ENCODE measurements at places on chromosomes 4 and X. TPM values are rescaled to one million over a fixed set of nuclear protein-coding genes. Genes with fewer than 3 reads are reported as not detected.

- peak; percentile 43 for DNase-seq
Observed at GRCh38 chr4:112234952-112235609, 3.5 kb downstream of the AP1AR start.

DNA sequence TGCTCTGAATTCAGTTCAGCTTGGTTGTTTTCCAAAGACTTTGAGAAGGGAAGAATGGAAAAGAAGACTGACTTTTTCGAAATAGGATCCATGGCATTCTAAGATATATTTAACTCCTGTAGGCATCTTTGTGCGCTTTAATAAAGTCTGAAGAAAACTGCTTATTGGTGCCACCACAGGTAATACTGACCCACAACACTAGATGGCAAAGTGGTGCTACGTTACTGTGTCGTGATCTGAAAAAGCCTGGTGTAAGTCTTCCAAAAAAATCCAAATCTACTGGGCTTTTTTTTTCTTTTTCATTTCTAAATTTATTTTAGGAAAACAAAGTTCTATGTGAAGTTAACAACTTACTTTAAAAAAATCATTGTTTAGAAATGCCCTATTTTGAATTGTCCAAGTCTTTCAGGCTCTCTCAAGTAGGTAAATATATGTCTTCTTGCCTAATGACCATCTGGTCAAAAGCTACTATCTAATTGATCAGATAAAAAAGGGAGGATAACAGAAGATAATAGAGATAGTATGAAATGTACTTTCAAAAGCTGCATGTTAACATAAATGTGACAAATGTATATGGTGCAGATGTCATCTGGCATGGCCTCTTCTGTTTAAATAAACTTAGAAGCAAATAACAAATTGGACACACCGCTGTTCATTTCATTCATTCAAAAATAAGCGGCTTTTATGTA is 47.0 kb upstream of the MID1IP1 start:
- no peak for DNase-seq

- DNase-seq, result no peak
Observed at GRCh38 chr4:115852767-115853091, 739.3 kb upstream of the NDST4 start.

- DNase-seq, result no peak
Observed at GRCh38 chr4:119304431-119304830, 17.5 kb downstream of the FABP2 start.

- DNase-seq, result no peak
Observed at GRCh38 chrX:118353081-118353850, 7.4 kb downstream of the WDR44 start.

GRCh38 chr4:85496933-85497332 is 22.0 kb downstream of the ARHGAP24 start:
- no peak for DNase-seq

DNA sequence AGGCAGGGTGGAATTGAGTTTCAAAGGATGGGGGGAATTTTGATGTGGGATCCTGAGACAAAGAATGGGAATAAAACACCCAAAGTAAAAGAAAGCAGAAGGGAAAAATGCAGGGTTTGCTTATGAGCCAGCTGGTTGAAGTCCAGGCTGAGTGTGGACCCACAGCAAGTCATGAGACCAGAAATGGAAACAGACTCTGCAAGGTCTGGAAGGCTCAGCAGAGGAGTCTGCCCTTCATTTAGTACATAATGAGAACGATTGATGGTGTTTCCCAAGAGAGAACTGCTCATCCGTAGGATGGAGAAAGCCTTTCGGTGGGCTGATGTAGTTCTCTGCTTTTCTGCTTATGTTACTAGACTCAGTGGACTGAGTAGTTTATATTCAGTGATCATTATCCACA is 259.1 kb downstream of the C4orf33 start:
- no peak for DNase-seq

DNA sequence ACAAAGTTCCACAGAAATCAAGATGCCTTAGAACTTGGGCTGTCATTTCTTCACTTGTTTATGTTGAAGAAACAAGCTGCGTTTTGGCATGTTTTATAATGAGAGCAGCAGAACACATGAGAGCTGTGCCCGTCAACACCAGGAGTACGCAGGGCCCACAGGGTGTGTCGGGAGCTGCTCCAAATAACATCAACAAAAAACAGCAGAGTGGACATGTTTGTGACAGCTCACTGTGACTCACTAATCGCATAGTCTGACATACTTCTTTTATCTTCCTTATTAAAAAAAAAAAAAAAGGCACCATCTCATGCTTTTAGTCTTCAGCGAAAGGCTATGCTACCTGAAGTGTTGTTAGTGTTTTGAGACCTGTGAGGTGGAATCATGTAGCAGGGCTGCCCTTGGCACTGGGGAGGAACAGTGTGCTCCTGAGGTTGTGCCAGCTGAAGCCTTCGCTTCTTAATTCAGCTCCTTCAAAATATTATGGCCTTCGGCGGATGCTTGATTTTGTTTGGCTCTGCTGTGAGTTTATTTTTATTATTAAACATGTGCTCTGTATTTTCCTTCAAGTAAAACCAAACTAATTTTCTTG is 32.8 kb downstream of the FHDC1 start:
- DNase-seq, result no peak

DNA sequence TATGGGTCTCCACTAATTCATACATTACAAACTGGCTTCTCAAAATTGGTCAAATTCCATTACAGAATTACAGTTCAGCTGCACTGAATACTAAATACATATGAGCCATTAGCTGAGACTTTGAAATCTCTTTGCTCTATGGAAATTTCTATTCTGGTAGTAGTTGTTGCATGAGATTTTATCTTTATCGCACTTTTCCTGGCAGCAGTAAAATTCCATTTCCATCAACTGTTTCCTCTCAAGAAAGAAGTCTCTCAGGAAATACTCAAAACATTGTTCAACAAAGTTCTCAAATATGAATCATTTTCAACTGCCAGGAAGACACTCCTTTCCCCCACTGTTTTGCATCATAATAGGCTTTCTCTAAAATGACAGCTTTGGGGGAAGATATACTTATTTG is 51.3 kb downstream of the ATP11C start:
- DNase-seq, result peak; percentile 0

DNA sequence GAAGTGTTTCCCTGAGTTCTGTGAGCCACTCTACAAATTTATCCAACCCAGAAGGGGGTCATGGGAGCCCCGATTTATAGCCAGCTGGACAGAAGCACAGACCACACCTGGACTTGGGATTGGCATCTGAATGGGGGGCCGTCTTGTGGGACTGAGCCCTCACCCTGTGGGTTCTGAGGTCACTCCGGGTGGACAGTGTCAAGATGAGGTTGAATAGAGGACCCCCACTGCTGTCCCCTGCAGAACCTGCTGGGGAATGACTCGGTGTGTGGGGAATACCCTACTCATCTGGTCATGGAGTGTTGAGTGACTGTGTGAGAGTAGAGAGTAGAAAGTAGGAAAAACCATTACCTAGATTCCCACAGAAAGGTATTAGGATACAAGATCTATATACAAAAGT is 67.5 kb downstream of the ZFYVE28 start:
- DNase-seq, result no peak

DNA sequence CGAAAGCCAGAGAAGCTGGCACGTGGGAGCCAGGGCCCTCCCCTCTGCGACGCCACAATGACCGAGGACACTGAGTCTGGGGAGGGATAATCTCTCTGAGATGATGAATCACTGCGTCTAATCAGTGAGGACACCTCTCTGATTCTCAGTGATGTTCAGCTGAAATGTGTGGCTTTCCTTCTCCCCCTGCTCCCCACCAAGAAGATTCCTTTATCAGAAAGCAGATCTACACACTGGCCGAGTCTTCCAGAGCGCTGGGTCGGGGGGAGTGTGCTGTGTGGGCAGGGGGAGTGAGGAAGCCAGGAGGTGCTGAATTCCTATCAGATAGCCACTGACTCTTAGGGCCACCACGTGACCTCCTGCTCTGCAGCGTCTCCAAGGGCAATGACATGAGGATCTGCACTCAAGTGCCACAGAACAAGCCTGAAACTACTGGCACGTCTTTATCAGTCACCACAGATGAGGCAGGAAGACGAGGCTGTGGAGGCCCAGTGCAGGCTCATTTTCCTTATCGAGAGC is 89.2 kb downstream of the GATB start:
- DNase-seq, result no peak

DNA sequence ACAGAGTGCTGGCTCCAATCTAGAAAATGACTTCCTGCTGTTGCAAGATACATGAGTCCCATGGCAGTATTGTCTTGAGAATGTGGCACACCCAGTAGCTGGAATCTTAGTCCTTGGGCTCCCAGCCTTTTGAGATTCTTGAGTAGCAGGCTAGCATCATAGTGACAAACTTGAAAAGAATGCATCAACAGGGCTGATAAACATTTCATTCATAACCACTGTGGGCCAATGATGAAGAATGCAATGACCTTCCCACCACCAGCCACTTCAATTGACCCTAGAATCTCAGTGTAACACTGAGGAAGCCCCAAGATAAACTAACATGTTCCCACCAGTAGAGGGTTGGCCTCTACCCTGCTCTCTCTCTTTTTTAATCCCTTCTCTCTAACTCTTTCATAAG is 329.3 kb downstream of the GBA3 start:
- no peak for DNase-seq

- DNase-seq, result no peak
Observed at GRCh38 chr4:124017185-124017785, 620.7 kb downstream of the SPRY1 start.

- no peak for DNase-seq
Observed at GRCh38 chr4:48234575-48234974, 35.1 kb downstream of the TEC start.

DNA sequence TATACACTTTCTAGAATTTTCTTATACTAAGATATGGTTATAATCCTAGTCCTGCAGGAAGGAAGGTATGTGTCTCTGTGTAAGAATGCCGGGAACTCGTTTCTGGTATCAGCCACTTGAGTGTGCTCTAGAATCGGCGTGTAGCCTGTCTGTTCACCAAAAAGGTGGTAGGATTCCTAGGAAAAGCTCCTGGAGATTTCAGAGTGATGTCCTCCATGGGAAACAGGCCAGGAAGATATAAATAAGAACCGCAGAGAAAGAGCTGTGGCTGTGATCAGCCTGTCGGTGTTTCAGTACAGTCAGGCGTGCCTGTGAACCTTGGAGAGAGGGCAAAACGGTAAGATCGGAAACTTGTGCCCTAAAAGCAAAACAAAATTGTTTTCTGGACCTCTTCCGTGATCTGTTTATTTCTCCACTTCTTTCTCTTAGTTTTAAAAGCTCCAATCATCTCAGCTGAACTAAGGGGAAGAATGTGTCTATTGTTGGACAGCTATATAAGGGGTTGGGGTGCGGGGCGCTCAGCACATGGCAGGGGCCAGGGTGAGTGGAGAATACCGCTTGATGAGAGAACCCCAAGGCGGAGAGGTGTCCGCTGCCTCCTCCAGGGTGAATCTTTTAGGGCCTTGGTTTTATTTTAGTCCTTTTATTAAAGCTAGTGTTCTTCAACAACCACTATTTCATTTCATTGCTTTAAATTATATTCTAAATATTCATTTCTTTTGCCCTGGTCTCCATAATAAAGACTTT is 303.8 kb upstream of the TENM3 start:
- no peak for DNase-seq

- DNase-seq, result no peak
Observed at GRCh38 chr4:127118681-127119080, 514.1 kb upstream of the INTU start.

- DNase-seq, result no peak
Observed at GRCh38 chrX:109301177-109301576, 180.7 kb downstream of the GUCY2F start.

DNA sequence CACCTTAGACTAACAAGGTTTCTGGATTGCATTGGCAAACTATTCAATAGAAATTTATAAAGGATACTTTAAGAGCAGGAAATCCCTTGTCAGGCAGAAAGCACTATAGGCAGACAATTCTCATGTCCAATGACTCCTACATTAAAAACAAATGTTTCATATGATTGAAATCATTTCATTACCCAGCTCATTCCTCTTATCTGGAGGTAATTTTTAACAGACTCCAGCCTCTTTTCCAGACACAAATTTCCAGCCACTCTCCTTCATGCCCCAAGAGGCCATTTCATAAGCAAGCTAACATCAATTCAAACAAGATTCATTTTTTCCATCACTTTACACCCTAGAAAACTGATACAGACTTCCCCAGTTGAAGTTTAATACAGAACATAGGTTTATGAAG is 495.1 kb upstream of the FRG1 start:
- no peak for DNase-seq

GRCh38 chr4:159748834-159749444 is 646.1 kb downstream of the RAPGEF2 start:
- no peak for DNase-seq

DNA sequence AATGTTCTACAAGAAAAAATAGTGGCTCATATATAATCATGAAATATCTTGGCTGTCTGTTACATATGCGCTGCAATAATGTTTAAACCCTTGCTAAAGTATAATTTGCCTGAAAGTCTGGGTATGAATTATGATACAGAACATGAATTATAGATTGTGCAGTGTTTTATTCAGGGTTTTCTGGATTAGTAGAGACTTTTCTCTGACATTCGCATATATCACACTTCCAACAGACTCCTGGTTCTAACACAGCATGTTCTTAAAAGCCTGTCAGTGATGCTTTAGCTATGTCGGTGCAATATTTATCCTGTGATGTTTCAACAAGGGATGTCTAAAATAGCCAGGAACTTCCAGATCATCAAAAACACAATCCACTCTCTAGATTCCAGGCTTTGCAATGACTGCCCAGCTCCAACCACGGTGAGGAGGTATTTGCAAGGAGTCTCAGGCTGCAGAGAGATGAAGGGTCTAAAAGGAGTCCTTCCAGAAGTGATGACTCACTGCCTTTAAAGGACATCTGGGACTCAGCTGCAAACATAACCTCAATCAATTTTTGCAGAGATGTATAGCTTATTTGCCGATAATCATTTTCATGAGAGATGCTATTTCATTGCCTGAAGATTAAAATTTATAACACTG is 69.4 kb downstream of the RWDD4 start:
- DNase-seq, result no peak

DNA sequence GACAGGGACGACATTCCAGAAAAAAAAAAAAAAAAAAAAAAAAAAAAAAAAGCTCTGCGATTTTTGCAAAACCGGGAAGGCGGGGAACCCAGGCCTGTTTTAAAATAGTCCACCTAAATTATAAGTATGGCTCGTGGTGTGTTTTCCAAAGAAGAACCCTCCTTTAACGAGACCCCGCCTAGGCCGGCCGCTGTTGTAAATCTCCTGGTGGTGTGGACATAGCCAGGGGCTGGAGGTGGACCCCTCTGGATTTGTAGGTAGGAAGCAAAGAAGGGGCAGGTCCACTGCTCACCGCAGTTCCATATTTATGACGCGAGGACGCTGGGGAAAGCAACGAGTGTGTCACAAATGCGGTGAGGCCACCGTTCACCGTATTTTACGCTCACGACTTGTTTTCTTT is 94.0 kb upstream of the SHOX start:
- no peak for DNase-seq

- no peak for DNase-seq
Observed at GRCh38 chrX:76026292-76026691, 146.6 kb upstream of the PBDC1 start.

- DNase-seq, result no peak
Observed at GRCh38 chr4:909821-910220, 22.3 kb downstream of the GAK start.

- DNase-seq, result no peak
Observed at GRCh38 chrX:106243376-106243775, 75.3 kb downstream of the PWWP3B start.

- DNase-seq, result no peak
Observed at GRCh38 chrX:30804462-30804861, 84.6 kb downstream of the TAB3 start.

GRCh38 chr4:41728573-41728913 is 20.0 kb downstream of the PHOX2B start:
- DNase-seq, result no peak

Gene CT45A1
- not detected for polyA plus RNA-seq

Gene MEPE
- polyA plus RNA-seq, result not detected

Gene DNAAF6
- 0.10 TPM for polyA plus RNA-seq

Gene SPANXN3
- not detected for polyA plus RNA-seq

Gene SPANXC
- not detected for polyA plus RNA-seq

Gene P2RY4
- polyA plus RNA-seq, result 0.18 TPM

Gene LETM1
- 18.6 TPM for polyA plus RNA-seq
